ENCODE measurements at places on chromosomes 13 and 19.

- no peak for DNase-seq
Observed at GRCh38 chr13:54394085-54394700, 1365.6 kb downstream of the OLFM4 start.

GRCh38 chr19:28472843-28473242, 740.1 kb downstream of the UQCRFS1 start:
- DNase-seq = no peak

DNA sequence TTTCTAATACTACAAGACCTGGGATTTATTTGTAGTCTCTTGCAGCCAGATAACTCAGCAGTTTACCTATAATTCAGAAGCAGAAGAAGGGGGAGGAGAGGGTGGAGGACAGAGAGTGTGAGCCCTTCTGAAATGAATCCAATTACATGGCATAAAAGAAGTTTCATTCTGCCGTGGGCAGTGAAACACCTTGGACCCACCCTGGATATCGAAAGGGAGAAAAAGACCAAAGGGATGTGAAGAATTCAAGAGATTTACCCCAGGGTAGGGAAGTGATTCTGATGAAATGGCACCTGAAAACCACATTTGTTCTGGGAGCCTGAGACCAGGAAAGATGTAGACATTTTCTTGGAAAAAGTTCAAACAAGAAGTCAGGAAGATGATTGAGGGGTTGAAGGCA, 140.9 kb downstream of the NDFIP2 start:
- no peak for DNase-seq

GRCh38 chr13:22925881-22926747, 254.7 kb upstream of the SGCG start:
- no peak for DNase-seq

GRCh38 chr13:66665991-66666390, 564.1 kb downstream of the PCDH9 start:
- no peak for DNase-seq

DNA sequence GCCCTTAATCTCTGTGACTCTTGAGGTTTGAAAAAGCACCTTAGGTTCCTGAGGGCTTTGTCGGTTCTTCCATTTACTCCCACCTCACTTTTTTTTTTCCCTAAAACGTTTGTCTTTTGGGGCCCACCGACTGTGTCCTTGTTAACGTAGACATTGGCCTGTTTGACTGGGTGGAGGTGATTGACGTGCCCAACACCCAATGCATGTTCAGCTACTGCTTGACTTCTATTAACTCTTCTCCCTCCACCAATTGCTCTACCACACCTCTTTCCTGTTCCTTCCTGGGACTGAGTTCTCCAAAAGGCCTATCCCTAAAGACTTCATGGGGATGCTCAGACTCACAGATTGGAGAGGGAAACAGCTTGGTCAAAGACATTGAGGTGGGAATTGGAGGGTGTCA, 17.3 kb downstream of the CKM start:
- DNase-seq = no peak

DNA sequence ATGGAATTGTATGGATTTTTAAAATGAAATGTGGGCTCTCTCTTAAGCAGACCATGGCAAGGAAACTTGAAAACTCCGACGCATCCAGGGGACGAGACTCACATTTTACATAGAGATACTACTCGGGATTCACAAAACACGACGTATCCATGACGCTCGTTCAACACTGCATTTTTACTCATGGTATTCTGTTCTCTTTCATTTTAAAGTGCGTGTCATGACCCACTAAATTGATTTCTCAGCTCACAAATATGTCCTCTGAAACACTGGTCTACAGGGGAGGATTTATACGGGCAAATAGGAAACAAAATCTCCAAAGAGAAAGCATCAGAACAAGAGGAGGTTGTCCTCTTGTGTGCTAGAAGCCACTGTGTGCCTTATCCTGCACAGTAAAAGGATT, 523.5 kb downstream of the MYO16 start:
- DNase-seq = no peak

DNA sequence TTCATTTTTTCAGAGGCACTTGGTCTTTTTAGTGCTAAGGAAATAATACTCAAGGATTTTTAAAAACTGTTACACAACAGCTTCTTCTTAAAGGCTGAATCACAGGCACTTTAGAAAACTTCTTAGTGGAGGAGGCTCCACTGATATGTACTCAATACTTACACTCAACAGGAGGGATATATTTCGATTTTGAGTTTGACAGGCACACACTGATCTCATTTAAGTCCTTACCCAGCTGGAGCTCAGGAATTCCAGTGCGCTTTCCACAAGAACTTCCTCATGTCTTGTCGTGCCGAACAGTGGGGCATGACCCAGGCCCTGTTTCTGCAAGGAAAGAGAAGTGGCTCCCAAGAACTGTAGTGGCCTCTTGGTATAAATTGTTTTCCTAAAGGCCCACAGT, 103.8 kb downstream of the RGCC start:
- DNase-seq = no peak

DNA sequence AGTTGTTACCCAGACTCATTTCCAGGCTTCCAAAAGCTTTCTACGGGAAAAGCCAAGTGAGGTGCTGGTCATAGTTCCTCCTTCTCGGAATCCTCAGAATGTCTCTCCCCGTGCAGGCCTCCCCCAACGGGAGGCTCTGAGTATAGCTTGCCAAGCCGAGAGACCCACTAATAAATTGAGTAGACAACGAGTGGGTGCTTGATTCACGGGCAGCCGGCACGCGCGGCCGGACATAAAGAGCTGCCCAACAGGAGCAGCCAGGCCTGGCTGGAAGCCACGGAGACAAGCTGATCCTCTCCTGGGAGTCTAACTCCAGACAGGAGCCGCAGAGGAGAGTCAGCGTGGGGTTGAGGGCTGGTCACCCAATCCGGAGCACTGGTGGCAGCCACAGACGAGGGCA, 43.4 kb upstream of the MEDAG start:
- DNase-seq = no peak

- no peak for DNase-seq
Observed at GRCh38 chr19:55149078-55150003, at the start of gene TNNT1. TNNT1 (minus strand) TSS chr19:55149206; CDS start chr19:55147157, 2,049 bp downstream.

- no peak for DNase-seq
Observed at GRCh38 chr19:2554856-2555255, 78.9 kb downstream of the GADD45B start.

DNA sequence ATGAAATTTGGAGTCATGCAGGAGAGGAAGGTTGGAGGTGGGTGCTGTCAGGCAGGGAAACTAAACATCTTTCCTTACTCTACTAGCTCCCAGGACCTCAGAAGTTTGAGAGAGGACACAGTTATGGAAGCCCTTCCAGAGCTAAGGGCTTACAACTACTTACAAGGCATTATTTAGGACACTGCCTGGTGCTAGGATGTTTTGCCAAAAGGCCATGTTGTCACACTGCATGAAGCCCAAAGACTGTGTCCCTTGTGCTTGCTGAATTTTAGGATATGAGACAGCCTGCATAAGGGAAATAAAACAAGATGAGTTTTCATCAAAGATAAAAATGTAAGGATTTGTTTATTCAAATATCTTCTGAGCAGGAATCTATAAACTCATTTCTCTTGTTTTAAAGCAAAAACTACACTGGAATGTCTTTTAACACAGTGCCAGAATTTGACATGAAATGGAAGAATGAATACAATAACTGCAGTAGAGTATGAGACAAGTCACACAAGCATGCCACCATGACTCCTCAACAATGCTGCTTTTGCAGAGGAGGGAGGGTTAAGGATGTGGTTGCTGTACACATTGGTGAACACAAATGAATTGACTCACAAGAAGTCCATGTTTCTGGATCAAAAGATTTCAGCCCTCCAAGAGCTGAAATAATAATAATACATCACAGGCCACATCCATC, 258.4 kb downstream of the SPRY2 start:
- DNase-seq = no peak

Data from CD4-positive, alpha-beta T cell treated with Interleukin-17A for 1 hour (primary cell).